Aorta (tissue), 5 donors: ENCODE measurements at places on chromosomes 11 and 22. TPM values are rescaled to one million over a fixed set of nuclear protein-coding genes. Genes with fewer than 3 reads are reported as not detected.

- H3K36me3 ChIP-seq = no peaks in the 10 kb centered on the region
- no peak overlapping the region for H3K4me3 ChIP-seq
- H3K27me3 ChIP-seq = no peaks in the 10 kb centered on the region
- DNase-seq = no peak
- H3K27ac ChIP-seq = peak overlapping the region; percentile 68
- peaks cover 1% of the 10 kb centered on the region for H3K4me1 ChIP-seq
These were observed 88.1 kb downstream of the TP53I11 start for GRCh38 chr11:44862558-44863101.

DNA sequence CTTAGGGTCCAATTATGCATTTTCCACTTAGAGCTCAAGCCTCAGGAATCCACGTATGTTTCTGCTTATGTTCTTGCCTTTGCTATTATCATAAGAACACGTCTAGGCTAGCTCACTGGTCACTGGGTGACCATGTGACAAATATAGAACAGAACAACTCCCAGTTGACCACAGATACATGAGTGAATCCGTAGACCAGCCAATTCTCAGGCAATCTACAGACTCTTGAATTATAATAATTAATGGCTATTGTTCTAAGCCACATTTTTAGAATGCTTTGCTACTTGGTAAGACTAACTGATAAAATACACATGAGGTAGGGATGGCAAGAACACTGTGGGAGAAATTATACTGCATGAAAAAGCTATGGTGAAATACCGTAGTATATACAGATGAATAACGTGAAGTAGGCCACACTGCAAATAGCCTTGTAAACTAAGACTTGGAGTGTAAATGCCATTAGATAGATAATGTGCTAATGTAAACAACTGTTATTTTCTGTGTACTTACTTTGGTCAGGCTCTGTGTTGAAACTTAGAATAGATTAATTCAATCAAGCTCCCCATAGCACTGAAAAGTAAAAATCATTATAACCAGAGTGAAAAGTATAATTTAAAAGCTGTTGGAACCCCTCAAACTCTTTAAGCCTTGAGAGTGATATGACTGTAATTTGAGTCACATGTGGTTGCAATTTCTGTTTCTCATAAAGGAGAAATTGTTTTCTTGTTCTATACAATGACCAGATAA is 366.2 kb upstream of the CCDC179 start:
- DNase-seq = no peak
- H3K27ac ChIP-seq = no peak overlapping the region
- no peaks in the 10 kb centered on the region for H3K4me1 ChIP-seq
- no peaks in the 10 kb centered on the region for H3K27me3 ChIP-seq
- H3K4me3 ChIP-seq = no peak overlapping the region

GRCh38 chr11:47071791-47072261 is 104.9 kb downstream of the ARFGAP2 start:
- no peaks in the 10 kb centered on the region for H3K4me1 ChIP-seq
- no peaks in the 10 kb centered on the region for H3K27me3 ChIP-seq
- DNase-seq = no peak
- H3K36me3 ChIP-seq = no peaks in the 10 kb centered on the region
- no peak overlapping the region for H3K4me3 ChIP-seq

GRCh38 chr11:33735271-33736147 is 714 bp downstream of the CD59 start:
- DNase-seq = peak; percentile 84
- H3K4me1 ChIP-seq = no peaks in the 10 kb centered on the region
- peak overlapping the region; percentile 82 for H3K27ac ChIP-seq
- peak overlapping the region; percentile 97 for H3K4me3 ChIP-seq
- H3K27me3 ChIP-seq = no peaks in the 10 kb centered on the region

DNA sequence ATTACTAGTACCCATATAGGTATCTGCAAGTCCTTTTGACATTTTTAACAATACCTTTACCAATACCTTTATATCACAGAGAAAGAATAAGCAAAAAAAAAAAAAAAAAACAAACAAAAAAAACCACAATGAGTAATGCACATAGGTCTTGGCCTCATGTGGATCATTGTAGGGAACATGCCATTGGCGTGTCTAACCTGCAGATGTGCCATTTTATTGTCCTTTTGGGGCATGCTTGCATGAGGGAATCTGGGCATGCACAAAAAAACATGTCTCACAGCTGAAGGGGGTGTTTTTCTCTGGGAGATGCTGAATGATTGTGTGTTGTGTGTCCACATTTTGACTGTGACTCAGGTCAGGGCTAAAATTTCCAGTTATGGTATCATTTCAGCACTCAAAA is 361.6 kb downstream of the GUCY1A2 start:
- no peak overlapping the region for H3K4me3 ChIP-seq
- no peak for DNase-seq
- H3K36me3 ChIP-seq = no peaks in the 10 kb centered on the region
- no peaks in the 10 kb centered on the region for H3K27me3 ChIP-seq
- H3K4me1 ChIP-seq = no peaks in the 10 kb centered on the region
- no peak overlapping the region for H3K27ac ChIP-seq

DNA sequence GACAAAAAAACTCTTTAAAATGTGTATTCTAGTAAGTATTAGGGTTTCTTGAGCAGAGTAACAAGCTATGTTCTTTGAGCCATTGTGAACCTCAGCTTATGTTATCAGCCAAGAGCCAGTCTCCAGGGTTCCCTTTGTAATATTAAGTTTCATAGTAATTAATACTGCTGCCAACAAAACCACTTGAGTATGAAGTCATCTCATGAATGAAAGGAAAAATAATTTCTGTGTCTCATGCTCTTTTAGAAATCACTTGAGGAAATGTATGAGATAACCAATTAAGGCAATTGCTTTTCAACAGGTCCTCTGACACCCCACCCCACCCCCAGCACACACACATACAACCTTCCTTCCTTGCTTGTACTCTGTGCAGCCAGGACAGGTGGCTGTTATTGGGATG is 59.9 kb downstream of the BBOX1 start:
- no peaks in the 10 kb centered on the region for H3K27me3 ChIP-seq
- no peak overlapping the region for H3K27ac ChIP-seq
- H3K4me3 ChIP-seq = no peak overlapping the region
- no peaks in the 10 kb centered on the region for H3K4me1 ChIP-seq
- no peak for DNase-seq
- H3K36me3 ChIP-seq = no peaks in the 10 kb centered on the region

DNA sequence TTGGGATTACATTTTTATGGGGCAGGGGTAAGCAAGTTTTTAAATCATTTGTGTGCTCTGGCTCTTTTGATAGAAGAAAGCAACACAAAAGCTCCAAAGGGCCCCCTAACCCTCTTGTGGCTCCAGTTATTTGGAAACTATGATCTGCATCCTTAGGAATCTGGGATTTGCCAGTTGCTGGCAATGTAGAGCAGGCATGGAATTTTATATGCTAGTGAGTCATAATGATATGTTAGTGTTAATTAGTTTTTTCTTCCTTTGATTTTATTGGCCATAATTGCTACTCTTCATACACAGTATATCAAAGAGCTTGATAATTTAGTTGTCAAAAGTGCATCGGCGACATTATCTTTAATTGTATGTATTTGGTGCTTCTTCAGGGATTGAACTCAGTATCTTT is 10.1 kb downstream of the RAG1 start:
- no peaks in the 10 kb centered on the region for H3K36me3 ChIP-seq
- H3K27me3 ChIP-seq = no peaks in the 10 kb centered on the region
- H3K4me1 ChIP-seq = no peaks in the 10 kb centered on the region
- DNase-seq = no peak
- H3K4me3 ChIP-seq = no peak overlapping the region

DNA sequence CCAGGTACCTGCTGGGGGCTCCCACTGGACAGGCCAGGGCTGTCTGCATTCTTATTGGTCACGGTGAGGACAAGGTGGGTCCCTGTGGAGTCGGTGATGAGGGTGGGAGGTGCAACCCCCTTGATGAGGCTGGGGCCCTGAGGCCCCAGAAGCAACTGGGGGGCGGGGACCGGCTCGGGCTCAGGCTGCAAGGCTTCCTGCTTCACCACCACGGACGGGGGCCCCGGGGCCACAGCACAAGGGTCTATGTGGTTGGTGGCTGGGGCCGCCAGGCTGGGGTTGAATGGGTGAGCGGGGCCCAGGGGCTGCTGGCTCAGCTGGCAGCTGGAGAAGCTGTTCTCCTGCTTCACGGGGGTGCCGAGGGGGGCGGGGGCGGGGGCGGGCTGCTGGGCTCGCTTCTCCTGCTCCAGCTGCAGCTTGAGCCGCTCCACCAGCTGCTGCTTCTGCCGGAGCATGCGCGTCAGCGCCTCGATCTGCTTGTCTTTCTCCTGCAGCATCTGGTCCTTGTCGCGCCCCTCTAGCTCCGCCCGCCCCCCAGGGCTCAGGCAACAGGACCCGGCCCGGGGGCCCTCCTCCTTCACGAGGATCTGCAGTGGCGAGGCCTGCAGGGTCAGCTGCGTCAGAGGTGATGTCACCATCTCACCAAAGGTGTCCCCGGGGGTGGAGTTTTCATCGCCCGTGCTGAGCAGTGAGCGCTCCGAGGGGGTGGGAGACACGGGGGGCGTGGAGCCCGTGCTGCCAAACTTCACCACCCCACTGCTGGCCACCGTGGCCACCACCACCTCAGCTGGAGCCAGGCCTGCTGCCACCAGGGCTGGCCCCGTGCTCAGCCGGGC is 48.2 kb downstream of the SGSM3 start:
- no peak overlapping the region for H3K27ac ChIP-seq
- no peaks in the 10 kb centered on the region for H3K36me3 ChIP-seq
- H3K4me3 ChIP-seq = no peak overlapping the region
- DNase-seq = no peak
- H3K4me1 ChIP-seq = no peaks in the 10 kb centered on the region
- H3K27me3 ChIP-seq = no peaks in the 10 kb centered on the region

Gene ANO9
- 1.3 TPM for total RNA-seq

Gene SLC22A25
- not detected for total RNA-seq

Gene SPDYC
- not detected for total RNA-seq

Gene OR5T1
- total RNA-seq = not detected

Gene CASP4
- 55.5 TPM for total RNA-seq

Gene SLC5A12
- not detected for total RNA-seq

Gene BACE1-AS
- total RNA-seq = 9.8 TPM

Gene TRIM51
- total RNA-seq = not detected
